ENCODE measurements at places on chromosomes 2 and 18. TPM values are rescaled to one million over a fixed set of nuclear protein-coding genes. Genes with fewer than 3 reads are reported as not detected.

DNA sequence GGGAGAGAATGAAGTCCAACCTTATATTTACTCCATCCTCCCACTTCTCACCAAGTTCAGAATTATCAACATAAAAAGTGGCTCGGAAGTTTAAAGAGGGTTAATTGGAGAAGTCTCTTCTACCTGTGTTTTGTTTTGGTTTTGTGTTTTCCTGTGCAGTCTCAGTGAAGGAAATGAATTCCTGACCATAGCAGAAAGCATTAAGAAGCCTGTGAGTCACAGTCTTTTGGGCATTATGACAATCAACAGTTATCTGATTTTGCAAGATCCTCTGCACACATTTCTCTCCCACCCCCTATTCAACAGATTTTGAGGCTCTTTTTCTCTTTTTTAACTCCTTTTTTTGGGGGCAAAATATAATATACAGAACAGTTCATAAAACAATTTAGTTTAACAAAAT lies 8.6 kb upstream of the RPL37A start:
- DNase-seq, result no peak

DNA sequence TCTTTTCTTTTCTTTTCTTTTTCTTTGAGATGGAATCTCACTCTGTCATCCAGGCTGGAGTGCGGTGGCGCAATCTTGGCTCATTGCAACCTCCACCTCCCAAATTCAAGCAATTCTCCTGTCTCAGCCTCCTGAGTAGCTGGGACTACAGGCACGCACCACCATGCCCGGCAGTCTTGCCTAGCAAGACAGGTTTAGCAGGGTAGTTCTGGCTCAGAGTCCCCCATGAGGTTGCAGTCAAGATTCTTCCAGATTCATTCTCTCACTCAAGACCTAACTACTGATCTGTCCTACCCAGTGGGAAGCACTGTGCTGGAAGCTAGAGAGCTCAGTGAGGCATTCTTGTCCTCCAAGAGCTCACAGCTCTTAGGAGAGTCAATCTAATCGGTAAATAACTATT lies 17.6 kb upstream of the ZAP70 start:
- DNase-seq, result no peak

- DNase-seq, result no peak
Measured at GRCh38 chr2:31235504-31235902, 1.6 kb downstream of the EHD3 start.

- DNase-seq, result no peak
Measured at GRCh38 chr2:224359569-224359968, 42.3 kb downstream of the FAM124B start.

DNA sequence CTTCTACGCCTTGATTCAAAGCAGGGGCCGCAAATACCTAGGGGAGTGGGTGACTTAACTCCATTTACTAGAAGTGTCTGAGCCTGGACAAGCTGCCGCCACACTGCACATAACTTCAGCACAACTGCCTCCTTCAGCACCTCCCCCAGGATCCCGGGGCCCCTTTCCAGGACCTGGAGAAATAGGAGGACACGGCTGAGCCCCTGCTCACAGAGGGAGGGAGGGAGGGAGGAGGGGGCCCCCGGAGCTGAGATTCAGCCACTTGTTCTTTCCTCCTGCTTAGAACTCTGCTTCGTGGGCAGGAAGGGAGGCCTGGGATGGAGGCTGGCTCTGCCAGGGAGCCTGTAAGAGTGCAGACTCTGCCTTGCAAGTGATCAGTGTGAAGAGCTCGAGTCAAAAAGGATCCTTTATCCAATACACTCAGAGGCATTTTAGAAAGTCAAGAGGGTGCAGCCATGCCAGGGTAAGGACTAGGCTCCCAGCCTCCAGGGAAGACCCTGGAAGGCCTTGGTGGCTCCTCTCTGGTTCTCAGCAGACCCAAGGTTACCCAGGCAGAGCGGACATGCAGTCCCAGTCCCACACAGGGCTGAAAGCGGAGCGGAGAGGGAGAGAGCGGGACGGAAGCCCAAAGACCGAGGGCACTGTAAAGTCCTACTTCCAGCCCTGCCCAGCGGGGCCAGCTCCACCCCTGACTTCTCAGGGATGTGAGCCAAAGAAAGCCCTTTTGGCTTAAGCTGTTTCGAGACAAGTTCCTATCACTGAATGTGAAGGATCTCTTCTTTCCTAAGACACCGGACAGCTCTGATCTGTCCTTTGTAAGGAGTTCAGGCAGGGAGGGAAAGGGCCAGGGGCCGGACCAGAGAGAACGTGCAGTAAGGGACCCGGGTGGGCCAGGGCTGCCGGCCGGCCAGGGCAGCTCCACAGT lies 8.6 kb upstream of the ARMC9 start:
- peak; percentile 65 for DNase-seq

- no peak for DNase-seq
Measured at GRCh38 chr2:101801496-101801895, 104.0 kb downstream of the MAP4K4 start.

DNA sequence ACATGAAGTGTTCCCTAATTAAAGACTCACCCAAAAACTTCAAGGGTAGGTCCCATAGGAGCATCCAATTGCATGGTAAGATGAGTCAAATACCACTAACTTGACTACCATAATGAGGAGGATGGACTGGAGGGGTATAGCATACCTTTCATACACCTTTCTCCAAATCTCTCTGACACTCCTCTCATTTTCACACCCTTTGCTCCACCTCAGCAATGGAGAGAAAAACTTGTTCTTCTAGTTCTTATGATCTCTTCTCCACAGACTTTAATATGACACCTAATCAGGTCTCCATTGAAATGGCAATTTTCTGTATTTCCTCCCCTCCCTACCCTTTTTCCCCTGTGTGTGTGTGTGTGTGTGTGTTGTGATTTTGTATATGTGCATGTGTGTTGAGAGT lies 41.1 kb upstream of the MAP2 start:
- DNase-seq, result no peak

DNA sequence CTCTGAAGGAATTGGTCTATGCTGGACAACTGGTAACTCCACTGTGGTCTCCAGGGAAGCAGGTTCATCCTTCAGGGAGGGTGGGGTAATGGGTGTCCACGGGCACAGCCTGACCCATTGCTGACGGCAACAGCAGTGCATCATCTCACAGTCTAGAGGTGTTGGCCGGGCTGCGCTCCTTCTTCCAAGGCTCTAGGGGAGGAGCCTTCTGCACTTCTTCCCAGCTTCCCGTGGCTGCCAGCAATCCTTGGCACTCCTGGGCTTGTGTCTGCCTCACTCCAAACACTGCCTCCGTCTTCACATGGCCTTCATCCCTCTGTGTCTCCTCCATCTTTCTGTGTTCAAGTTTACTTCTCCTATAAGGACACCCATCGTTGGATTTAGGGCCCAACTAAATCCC lies 166.2 kb downstream of the CTIF start:
- no peak for DNase-seq

- DNase-seq, result no peak
Measured at GRCh38 chr2:216346781-216347180, 25.5 kb downstream of the MARCHF4 start.

GRCh38 chr18:8443505-8443904 lies 165.7 kb upstream of the RAB12 start:
- no peak for DNase-seq

DNA sequence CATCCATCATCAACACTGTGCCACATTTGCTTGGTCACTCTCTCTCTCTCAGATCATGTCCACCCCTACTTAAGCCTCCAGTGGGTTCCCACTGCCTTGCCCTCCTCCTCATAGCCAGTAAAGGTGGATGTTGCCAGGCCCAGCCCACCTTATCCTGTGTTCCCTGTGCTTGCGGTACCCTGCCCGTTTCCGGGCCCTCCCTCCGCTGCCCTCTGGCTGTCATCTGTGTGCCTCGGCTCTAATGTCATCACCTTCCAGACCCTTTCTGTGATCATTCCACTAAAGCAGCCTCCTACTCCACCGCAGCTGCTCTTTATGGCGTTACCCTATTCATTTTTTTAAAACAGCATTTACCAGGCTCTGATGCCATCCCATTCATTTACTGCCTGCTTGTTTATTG lies 305.7 kb upstream of the SKOR2 start:
- no peak for DNase-seq

- no peak for DNase-seq
Measured at GRCh38 chr2:160228141-160228917, 28.3 kb upstream of the ITGB6 start.

DNA sequence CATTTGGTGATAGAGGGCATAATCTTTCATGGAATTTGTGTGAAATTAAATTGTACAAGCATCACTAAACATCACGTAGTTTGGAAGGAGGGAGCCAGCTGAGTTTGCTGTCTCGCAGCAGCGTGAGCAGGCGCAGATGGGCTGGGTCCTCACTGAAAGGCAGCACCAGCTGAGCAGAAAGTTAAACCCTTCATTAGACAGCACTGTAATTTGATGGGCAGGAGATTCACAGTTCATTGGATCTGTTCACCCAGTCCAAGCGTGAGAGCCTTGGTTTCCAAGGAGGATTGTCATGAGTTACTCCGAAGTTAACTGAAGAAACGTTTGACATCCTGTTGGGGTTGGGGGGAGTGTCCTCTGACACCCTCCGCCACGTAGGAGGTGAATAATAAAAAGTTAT lies 89.8 kb upstream of the NFATC1 start:
- DNase-seq, result no peak

GRCh38 chr2:203908066-203908796 lies 28.3 kb upstream of the ICOS start:
- no peak for DNase-seq

DNA sequence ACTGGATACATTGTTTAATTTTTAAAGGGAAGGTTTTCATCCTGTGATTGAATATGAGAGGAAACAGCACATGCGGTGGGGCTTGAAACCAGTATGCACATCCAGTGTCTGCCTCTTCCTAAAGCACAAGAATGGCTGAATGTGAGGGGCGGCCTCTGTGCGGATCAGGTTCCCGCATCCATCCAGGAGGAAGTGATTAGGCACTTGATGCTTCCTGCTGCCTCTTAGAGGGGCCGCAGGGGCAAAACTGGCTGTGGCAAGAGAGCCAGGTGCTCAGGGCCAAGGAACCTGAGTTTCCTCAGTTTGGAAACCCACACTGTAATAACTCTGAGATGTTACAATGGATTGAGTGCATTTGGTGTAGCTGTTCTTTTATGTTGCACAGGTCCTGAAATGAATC lies 48.8 kb downstream of the THNSL2 start:
- DNase-seq, result no peak

- DNase-seq, result no peak
Measured at GRCh38 chr2:3409627-3410170, 30.2 kb downstream of the TRAPPC12 start.

DNA sequence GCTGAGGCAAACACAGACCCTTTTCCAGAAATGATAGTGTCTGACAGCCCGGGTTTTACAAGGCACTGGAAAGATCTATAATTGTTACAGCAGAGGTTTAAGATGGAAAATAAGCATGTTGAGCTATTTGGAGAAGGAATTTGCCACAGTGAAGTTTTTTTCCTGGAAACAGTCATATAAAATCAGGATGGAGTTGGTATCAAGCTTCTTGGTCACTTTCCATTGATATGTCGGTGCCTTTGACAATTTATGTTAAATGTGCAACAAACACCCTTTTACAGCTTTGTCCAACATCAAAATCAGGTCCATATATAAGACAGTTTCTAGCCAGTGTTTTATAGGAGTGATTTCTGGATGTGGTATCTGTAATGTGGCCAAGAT lies 117.2 kb upstream of the NRP2 start:
- no peak for DNase-seq

- DNase-seq, result no peak
Measured at GRCh38 chr2:236525411-236525997, 44.1 kb upstream of the ACKR3 start.

- DNase-seq, result no peak
Measured at GRCh38 chr18:48228301-48228715, 180.9 kb downstream of the ZBTB7C start.

Gene MGAT4A
- polyA plus RNA-seq, result 33.2 TPM

Gene RESP18
- 7.0 TPM for polyA plus RNA-seq

Gene COL3A1
- polyA plus RNA-seq, result 391 TPM

Gene CASP10
- 4.8 TPM for polyA plus RNA-seq

Gene HMSD
- polyA plus RNA-seq, result 3.7 TPM

Gene GCA
- polyA plus RNA-seq, result 25.6 TPM

Gene ERFE
- polyA plus RNA-seq, result 2.4 TPM

Gene POMC
- 4.3 TPM for polyA plus RNA-seq

Gene TPRKB
- polyA plus RNA-seq, result 55.4 TPM

Gene PLGLB2
- polyA plus RNA-seq, result 3.7 TPM

Gene IL37
- not detected for polyA plus RNA-seq

Gene FBXO15
- 5.7 TPM for polyA plus RNA-seq

Gene CABYR
- polyA plus RNA-seq, result 27.7 TPM

Gene AMMECR1L
- 19.3 TPM for polyA plus RNA-seq

Gene ERMN
- polyA plus RNA-seq, result 35.1 TPM

Gene BOLL
- 0.08 TPM for polyA plus RNA-seq

Measured in spinal cord (tissue), 10 donors.